Large intestine (tissue), 12 donors: ENCODE measurements at places on chromosomes 6 and 20.
A peak's percentile ranks its signal among the peaks of the same experiment; 100 is the strongest.

DNA sequence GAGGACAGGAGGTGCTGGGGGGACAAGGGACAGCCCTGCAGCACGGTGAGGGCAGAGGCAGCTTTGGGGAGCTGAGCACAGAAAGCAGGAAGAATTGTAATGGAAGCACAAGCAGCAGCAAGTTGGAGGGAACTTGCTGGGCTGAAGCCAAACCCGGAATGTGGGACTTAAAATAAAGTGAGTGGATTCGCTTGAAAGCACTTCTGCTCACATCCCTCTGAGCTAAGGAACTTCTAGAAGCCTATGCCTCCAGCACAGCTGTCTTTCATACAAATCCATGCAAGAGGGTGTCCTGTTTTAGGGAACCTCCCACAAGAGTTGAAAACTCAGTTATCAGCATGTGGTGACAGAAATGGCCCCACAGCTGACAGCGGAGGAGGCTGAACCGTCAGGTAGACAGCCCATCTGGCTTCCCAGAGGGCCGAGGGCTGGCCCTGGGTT is 71.4 kb upstream of the MLN start:
- DNase-seq: no peak

DNA sequence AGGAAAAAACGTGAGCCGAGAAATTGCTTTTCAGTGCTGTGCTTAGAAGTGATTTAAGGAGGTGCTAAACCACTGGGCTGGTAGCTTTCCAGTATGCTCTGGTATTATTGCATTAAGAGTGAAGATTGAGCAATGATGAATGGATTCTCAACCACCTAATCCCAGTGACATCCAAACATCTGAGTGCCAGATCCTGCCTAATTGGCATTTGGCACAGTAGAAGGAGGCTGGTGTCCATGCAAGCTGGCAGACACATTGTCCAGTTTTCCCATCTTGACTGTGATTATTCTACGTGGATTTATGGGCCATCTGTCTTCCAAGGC is 398.0 kb upstream of the PLCB4 start:
- DNase-seq: no peak

GRCh38 chr6:18410412-18410811 is 23.3 kb downstream of the RNF144B start:
- no peak for DNase-seq

- peak; percentile 72 for DNase-seq
Observed at GRCh38 chr6:145749632-145750031, 14.3 kb upstream of the EPM2A start.

DNA sequence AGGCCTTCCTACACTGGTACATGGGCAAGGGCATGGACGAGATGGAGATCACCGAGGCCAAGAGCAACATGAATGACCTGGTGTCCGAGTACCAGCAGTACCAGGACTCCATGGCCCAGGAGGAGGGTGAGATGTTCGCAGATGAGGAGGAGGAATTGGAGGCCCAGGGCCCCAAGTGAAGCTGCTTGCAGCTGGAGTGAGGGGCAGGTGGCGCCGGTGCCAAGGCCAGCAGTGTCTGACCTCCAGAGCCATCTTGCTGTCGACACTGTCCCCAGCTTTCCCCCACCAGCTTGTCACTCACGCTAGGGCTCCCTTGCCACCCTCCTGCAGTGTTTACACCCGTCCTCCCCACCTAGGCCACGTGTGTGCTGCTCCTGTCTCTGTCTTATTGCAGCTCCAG is 12.2 kb downstream of the GABRR2 start:
- no peak for DNase-seq

- no peak for DNase-seq
Observed at GRCh38 chr6:146974351-146974750, 229.9 kb upstream of the STXBP5 start.

DNA sequence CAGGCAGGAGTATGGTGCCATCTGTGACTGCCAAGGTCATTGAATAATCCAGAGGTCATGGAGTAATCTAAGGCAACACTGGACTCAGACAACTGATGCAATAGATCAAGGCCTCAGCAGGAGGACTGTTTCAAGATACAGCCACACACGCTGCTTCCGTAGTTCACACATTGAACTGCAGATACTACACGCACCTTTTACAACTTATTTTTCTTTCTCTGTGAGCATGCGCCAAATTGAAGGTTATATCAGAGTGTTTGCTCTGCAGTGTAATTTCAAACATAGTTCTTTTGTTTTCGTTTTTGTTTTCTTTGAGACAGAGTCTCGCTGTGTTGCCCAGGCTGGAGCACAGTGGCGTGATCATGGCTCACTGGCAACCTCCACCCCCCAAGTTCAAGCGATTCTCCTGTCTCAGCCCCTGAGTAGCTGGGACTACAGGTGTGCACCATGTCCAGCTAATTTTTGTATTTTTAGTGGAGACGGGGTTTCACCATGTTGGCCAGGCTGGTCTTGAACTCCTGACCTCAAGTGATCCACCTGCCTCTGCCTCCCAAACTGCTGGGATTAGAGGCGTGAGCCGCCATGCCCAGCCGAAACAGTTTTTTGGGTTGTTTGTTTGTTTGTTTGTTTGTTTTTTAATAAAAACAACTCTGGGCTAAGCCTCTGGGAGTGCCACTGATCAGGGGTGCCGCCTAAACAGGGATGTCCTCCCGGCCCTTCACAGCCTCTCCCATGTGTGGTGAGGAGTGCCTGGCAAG is 96.6 kb upstream of the NAA20 start:
- peak; percentile 88 for DNase-seq

- no peak for DNase-seq
Observed at GRCh38 chr6:113169484-113169883, 687.7 kb upstream of the MARCKS start.

DNA sequence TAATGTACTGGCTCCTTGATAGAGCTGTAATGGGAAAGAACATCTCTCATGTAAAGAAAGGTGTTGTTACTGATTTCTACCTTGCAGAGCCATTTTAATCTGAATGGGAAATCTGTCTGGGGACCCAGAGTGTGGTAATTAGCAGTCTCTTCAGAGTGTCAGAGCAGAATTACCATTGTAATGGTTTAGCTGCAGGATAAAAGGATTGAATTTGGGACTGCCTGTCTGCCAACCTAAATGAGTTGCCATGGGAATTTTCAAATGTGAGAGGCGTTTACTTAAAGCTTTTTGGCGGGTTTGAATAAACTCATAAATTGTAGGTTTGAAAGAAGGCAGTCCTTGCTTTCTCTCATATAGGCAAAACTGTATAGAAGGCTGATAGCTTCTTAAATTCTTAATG is 128.8 kb downstream of the QKI start:
- DNase-seq: no peak

DNA sequence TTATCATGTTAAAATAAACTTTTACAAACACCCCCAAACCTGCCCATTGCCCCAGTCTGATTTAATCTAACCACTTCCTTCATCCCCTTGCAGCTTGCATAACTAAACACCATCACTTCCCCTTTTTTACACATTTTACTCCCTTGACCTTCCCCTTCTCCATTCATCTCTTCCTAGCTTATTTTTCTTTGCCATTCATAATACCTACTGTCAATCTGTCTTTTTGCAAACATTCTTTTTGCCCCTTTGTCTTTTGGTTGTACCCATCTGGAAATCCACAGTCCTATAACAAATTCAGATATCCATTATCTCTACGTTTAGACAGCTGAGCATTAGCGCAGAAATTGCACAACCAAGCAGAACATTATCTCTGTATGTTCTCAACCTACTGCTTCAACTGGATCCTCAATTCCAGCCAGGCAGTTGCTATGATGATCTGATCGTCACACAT is 51.2 kb downstream of the C6orf52 start:
- no peak for DNase-seq

DNA sequence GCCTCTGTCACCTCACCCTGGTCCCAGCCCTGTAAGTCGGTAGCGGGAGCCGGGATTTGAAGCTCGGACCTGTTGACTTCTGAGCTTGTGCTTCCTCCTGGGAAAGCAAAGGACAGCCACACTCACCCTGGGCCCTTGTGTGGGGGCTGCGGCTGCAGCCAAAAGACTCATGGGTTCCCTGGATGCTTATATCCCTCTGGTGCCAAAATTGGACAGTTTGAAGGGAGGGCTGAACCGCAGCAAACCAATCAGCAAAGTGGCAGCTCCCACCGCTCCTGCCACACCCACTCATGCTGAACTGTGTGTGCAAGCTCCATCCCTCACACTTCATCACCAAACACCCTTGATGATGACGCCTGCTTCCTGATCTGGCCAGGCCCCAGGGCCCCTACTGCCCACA is 3.9 kb upstream of the CCN5 start:
- no peak for DNase-seq

DNA sequence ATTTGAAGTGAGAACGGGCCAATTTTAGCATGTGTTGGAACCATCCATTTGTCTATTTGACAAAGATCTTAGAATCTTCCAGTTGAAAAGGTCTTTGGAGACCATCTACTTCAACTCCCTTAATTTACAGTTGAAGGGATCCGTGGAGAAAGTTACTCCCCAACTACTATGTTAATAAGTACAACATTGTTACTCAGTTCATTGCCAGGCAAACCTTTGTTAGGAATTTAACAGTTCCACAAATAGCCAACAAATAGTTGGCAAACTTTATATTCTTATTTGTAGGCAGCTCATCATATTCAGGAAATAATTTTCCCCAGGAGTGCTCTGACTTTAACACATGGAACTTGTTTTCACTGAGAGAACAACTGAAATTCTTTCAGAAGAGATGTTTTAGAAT is 81.0 kb upstream of the FLRT3 start:
- no peak for DNase-seq

DNA sequence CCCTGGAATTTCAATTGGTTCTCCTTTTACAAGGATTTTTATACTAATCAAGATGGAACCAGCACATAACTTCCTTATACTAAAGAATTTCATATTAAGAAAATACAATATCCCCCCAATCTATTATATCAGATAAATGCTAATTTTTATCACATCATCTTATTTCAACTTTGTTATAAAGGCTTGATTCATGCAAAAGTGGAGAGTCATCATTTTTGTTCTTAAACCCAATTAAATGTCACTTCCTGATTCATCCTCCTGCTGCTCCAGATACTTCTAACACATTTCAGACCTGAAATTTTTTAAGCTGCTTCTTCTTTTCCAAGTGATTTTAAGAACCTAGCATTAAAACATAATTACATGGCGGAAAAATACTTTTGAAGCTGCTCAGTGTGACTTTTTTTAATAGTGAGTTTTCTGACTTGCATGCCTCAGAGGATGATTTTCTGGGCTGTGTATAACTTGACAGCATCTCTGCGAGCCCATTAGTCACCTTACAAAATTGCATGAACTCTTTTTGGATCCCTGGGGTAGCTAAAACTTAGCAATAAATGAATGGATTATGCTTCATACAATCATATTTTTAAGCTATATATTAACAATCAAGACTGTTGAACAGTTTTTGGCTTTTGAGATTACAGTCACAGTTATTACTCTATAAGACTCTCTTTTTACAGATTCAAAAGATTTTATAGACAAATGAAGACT is 134.1 kb downstream of the ELOVL4 start:
- no peak for DNase-seq

DNA sequence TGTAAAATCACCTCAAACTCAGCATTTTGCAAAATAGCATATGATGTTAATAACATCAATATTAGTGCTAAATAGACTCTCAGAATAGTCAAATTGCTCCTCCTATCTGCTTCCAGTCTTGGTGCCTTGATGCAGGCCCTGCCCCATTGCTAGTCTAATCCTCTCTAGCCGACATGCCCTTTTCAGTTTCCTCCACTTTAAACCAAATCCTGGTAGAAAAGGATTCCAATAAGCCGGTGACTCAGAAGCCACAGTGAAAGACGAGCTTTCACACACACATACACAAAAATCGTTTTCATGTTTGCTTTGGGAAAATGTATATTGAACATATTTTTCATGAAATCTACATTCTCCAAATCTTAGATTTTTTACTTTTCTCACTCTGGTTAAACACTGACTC is 203.1 kb downstream of the LMBRD1 start:
- DNase-seq: no peak

DNA sequence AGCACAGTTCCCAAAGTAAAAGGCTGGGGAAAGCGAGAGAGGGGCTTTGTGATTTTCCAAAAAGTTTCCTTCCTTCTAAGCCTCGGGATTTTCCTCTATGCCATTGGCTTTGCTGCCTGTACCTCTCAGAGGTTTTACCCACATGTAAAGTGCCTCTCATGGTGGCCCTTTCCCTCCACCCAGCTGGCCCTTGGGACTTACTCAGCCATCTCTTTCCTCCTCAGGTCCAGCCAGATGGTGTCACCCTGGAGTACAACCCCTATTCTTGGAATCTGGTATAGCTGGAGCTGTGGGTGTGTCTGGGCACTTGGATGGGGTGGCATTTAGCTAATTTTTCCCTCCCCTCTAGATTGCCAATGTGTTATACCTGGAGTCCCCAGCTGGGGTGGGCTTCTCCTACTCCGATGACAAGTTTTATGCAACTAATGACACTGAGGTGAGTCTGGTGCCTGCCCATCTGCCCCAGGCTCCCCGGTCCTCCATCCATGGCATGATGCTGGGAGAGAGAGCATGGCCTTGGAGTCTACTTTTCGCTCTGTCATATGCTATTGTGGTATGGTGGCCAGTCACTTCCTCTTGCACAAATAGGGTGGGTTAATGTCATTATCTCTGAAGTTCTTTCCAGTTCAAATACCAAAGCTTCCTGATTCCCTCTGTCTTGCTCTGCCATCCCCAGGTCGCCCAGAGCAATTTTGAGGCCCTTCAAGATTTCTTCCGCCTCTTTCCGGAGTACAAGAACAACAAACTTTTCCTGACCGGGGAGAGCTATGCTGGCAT is 1.1 kb downstream of the CTSA start:
- no peak for DNase-seq

GRCh38 chr6:82017288-82017687 is 230.3 kb downstream of the IBTK start:
- peak; percentile 96 for DNase-seq

DNA sequence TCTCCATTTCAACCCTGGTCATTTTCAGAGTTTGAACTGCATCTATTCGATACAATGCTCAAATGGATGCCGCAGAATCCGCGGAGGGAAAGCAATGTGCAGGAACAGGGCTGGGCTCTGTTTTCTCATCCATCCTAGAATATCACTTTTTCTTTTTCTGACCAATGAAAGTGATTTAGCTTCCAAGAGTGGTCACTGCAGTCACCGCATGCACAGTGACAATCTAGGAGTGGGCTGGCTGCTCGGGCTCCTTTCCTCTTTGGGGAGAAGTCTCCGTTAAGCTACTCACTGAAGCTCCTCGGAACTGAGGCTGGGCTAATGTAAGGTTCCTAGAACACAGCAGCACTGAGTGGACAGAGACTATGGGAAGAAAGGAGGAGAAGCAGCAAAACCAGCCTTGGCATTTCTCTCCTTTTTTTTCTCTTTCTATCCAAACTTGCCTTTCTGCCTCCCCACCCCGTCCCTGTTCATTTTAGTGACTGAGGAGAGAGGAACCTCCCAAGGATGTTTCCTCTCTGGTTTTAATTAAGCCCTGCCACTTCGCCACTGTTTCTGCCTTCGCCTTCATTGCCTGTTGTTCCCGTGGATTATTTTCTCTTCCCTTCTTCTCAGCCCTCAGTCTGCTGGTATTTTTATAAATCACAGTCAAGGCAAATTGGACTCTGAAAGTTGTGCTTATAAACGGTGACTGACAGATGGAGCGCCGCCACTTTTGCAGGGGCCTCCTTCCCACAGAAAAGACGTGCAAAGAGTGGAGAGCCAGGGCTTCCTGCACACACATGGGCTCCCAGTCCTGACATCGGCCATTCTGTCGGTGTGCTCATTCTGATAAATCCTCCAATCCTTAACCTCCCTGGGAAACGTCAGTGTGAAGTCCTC is 41.1 kb downstream of the RAMACL start:
- DNase-seq: no peak

GRCh38 chr20:24614341-24614740 is 144.9 kb downstream of the SYNDIG1 start:
- DNase-seq: no peak
